ENCODE measurements at places on chromosomes 6 and 20. TPM values are rescaled to one million over a fixed set of nuclear protein-coding genes. Genes with fewer than 3 reads are reported as not detected.

GRCh38 chr6:5665173-5665572, 341.6 kb downstream of the NRN1 start:
- DNase-seq, result no peak

DNA sequence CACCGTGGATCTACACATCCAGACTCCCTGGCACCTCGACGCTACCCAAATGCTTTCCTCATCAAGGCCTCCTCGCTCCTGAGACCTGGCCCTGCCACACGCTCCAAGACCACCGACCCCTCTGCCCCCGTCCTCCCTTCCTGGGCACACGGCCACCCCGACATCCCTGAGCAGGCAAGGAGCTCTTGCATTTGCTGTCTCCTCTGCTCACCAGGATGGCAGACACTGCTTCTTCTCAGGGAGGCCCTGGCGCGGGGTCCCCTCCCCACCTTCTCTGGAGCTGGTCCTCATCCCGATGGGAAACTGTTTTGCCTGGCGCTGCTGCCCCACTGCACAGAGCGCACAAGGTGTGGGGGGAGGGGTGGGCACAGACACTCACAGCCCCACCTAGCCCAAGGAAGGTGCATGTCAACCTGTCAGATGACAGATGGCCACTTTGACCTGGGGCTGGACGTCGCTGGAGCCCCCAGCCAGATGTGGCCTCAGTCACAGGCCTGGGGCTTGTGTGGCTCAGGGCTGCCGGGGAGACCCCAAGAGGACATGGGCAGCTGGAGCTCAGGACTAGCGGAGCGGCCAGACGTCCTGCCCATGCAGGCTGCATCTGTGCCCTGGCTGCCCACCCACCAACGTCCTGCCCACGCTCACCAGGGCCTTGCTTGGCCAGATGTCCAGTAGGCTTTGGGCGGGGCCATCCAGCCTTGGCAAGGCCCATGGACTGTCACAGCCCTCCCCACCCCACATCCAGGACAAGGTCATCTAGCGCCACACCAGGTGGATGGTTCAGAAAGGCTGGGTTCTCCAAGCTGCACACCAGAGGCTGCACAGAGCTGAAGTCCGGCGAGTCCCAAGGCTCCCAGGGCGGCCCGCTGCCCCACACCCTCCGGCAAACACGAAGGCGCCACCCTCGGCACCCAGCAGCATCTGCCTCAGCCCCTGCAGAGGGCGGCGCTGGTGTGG, 6.2 kb upstream of the KCNQ2 start:
- no peak for DNase-seq

The CTAGE9 gene
- total RNA-seq, result not detected

The TMC2 gene
- total RNA-seq, result not detected

The BMP5 gene
- total RNA-seq, result 1.7 TPM

The SPTLC3 gene
- total RNA-seq, result 26.4 TPM

The ENPP4 gene
- total RNA-seq, result 14.6 TPM

The HLA-DQB1 gene
- total RNA-seq, result 6.3 TPM

DNA sequence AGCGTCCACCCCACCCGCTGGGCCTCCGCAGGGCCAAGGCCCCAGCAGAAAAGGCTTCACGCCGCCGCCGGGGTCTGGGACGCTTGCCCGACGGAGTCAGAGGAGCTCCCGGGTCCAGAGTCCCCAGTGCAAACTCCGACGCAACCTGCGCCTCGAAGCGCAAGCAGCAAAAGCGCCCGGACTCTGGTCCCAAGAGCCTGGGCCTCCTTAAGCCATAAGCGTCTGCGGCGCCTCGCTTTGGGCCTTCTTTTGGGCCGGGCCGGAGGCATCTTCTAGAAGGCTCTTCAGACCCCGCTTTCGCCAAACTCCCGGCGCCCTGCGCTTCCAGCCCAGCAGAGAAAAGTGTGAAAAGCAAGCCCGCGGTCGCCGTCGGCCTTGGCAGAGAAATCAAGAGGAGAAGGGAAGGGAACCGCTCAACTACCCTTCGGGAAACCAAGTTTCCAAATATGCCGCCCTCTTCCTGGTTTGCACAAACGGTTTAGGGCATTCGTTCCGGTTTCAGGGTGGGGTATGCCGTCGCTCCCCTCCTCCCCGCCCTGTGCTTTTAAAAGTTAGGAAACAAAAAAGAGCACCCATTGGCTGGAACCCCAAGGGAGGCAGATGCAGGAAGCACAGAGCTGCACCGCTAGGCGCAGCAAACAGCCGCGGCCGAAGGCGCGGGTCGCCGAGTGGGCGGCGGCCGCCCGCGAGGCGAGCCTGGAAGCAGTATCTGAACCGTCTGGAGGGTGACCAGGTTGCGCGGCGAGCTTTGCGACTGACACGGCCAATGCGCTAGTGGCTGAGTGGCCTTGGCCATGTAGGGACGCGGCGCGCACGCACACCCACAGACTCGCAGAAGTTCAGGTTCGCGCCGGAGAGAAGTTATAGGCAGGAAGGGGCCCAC, 1.2 kb downstream of the TBX18 start:
- DNase-seq, result peak; percentile 70

The METTL24 gene
- 8.1 TPM for total RNA-seq

The BPIFA3 gene
- total RNA-seq, result not detected

- no peak for DNase-seq
Observed at GRCh38 chr6:37454420-37455140, 21.6 kb downstream of the CMTR1 start.

The TP53TG5 gene
- 1.2 TPM for total RNA-seq

GRCh38 chr6:18155864-18156421, 721 bp downstream of the KDM1B start:
- DNase-seq, result peak; percentile 80

The MAS1 gene
- not detected for total RNA-seq

- no peak for DNase-seq
Observed at GRCh38 chr20:22916021-22916842, 118.9 kb upstream of the SSTR4 start.

DNA sequence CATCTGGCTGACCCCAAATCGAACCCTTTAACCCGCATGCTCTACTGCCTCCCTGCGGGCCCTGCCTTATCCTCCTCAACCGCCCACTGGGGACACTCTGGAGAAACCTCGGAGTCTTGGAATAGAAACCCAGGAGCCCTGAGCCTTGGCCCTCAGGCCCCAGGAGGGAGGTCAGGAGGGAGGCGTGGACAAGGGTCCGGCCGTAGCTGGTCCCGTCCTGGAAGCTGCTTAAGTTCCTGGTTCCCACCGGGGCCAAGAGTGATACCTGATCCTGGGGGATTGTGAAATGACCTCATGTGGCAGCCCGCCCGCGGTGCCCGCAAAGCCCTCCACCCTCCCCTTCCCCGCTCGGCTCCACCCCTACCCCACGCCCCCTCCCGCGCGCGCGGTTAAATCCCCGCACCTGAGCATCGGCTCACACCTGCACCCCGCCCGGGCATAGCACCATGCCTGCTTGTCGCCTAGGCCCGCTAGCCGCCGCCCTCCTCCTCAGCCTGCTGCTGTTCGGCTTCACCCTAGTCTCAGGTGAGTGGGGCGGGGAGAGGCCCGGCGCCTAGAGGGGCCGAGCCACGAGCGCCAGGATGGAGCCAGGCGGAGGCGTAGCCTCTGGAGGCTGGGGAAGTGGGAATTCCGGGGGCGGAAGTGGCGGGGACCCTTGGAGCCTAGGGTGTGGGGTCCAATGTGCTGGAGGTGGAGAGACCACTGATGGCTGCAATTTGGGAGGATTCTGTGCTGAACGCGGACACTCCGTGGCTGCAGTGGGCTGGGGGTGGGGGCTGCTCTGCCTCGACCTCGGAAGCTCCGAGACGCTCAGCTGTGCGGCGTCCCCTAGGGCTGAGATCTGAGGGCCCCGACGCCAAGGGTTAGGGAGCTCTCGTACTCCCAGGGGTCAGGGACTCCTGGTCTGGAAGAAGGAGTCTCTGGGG, at the start of gene WFDC2:
TSS of gene WFDC2 (plus strand) at position 418 of the 926 bp plus-strand sequence. CDS start at position 447, 29 bp downstream.
- DNase-seq, result peak; percentile 65

DNA sequence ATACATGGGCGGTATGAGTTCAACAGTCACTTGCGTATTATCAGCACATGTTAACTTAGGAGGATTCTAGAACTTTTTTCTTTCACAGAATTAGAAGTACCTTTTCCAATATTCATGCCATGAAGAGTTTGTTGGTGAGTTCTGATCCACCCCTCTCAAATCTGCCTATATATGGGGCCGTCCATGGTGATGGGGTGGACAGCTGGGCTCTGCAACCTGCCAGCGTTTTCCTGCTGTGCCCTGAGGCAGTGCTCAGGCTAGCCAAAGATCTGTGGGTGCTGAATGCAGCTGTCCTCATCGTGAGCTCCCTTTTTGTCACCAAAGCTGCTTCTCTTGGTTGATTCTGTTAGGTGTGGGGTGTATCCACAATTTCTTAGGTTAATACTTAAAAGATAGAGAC, 88.7 kb downstream of the THBS2 start:
- DNase-seq, result peak; percentile 13

DNA sequence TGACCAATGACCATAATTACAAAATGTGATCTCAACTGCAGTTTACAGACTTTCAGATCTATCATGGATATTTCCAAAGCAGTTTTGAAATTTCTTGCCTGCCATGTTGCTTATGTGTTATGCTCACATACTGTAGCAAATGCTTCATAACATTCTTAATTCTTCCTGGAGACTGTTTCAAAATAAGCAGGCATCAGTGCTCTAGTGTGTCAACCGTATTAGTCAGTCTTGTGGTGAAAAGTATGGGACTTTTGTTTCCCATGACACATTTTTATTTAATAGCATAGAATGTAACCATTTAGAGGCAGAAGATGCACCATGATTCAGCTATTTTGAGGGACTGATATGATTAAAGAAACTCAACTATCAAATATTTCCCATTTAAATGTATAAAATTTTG, 1.7 kb downstream of the POPDC3 start:
- DNase-seq, result no peak

- DNase-seq, result no peak
Observed at GRCh38 chr20:57065646-57066045, 200.8 kb downstream of the BMP7 start.

GRCh38 chr20:41592516-41593216, 25.5 kb downstream of the CHD6 start:
- DNase-seq, result no peak

DNA sequence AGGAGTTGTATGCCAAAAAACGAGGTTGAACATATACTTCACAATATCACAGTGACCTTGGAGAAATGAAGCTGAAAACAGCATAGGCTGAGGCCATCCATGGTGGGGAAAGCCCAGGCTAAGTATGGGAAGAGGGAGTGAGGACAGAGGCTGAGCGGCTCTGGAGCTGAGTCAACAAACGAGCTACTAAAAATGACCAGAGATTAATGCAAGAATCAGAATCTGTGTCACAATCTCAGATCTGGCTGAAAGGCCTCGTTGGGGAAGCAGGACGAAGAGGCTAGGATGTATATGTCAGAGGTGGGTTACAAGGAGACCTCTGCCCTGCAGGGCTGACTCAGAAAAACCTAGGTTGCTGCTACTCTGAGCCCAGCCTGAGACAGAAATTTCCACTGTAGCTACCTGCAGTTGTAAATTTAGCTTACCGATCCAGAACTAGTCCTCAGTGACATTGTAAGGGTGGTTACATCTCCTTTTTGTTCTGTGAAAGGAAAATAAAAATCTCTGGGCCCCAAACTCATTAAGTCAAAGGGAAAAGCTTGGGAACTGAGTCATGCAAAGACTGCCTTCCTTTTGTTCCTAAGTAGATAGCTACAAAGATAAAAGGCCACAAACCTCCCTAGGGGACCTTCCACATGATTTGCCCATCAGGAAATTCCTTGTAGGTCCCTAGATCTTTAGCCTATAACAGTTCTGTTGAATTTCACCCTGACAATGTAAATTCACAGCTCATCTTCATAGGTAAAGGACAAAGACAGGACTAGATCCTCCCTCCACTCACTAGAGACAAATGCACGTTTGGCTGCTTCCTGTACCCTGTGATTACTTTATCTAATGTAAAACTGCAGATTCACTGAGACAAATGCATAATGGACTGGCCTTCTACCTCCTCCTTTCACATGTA, 8.5 kb upstream of the TUBB2A start:
- DNase-seq, result no peak

The IL17F gene
- not detected for total RNA-seq

DNA sequence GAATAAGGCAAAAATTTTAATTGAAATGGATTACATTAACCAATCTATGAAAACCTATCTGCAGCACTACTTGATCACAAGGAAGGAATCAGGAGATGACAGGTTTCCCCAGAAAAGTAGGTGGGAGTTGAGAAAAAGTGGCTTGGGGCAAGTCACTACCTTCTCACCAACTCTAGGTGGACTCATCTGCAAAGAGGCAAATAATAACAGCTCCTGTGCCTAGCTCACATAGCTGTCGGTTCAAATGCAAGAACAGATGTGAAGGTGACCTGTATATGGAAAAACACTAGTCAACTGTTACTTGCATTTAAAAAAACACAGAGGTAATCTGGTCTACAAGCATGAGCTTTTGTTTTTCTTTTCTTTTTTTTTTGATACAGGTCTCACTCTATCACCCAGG, 67.2 kb downstream of the POPDC3 start:
- DNase-seq, result no peak

The GABRR2 gene
- total RNA-seq, result 0.73 TPM

The PI16 gene
- total RNA-seq, result 15.4 TPM

DNA sequence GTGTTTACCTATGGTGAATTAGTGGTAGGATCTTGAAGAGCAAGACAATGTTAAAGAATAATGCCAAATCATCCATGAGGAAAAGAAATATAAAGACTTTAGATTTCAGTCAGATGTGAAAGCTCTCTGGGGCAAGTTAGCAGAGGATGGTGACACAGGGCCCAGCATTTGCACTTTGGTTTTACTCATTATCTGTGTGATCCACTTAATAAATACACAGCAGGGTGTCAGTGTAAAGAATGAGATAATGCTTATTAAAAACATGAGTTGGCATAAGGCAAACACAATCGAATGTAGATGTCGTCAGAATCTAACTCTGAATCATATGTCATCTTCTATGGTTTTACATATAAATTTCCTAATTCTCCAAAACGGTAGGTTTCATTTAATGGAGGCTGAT, 130.4 kb upstream of the PREP start:
- no peak for DNase-seq

The WFDC10B gene
- 1.9 TPM for total RNA-seq

DNA sequence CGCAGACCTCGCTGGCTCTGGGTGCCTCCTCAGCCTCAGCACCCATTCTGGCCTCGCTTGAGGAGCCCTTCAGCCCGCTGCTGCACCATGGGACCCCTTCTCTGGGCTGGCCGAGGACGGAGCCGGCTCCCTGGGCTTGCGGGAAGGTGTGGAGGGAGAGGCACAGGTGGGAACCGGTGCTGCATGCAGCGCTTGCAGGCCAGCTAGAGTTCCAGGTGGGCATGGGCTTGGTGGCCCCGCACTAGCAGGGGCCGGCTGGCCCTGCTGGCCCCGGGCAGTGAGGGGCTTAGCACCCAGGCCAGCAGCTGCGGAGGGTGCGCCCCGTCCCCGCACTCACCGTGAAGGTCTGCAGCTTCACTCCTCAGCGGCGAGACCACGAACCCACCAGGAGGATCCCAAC, 30.4 kb downstream of the DEFB114 start:
- DNase-seq, result no peak

The MCHR2 gene
- not detected for total RNA-seq

GRCh38 chr6:98014442-98015201, 731.6 kb upstream of the MMS22L start:
- no peak for DNase-seq

The CAGE1 gene
- not detected for total RNA-seq

The HSPA1A gene
- total RNA-seq, result 191 TPM

DNA sequence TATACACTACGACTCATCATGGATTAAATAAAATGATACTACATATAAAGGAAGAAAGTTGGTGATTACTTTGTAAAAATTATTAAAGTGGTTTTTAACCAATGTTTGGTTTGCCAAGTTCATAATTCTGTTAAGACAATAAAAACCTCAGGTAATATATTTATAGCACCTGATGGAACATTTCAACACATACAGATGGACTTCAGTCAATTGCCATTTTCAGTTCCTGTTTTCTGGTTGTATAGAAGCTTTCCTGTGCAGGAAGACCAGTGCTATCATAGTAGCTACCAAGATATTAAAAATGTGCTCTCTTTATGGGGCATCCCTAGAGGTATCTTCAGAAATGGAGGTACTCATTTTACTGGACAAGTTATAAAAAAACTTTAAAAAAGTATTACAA, 1686.4 kb downstream of the GRIK2 start:
- DNase-seq, result no peak

Data from ureter (tissue), 1 donor.